ENCODE measurements at places on chromosomes 4 and X.

- no peak for DNase-seq
Measured at GRCh38 chr4:185118876-185119275, 24.2 kb upstream of the SLC25A4 start.

DNA sequence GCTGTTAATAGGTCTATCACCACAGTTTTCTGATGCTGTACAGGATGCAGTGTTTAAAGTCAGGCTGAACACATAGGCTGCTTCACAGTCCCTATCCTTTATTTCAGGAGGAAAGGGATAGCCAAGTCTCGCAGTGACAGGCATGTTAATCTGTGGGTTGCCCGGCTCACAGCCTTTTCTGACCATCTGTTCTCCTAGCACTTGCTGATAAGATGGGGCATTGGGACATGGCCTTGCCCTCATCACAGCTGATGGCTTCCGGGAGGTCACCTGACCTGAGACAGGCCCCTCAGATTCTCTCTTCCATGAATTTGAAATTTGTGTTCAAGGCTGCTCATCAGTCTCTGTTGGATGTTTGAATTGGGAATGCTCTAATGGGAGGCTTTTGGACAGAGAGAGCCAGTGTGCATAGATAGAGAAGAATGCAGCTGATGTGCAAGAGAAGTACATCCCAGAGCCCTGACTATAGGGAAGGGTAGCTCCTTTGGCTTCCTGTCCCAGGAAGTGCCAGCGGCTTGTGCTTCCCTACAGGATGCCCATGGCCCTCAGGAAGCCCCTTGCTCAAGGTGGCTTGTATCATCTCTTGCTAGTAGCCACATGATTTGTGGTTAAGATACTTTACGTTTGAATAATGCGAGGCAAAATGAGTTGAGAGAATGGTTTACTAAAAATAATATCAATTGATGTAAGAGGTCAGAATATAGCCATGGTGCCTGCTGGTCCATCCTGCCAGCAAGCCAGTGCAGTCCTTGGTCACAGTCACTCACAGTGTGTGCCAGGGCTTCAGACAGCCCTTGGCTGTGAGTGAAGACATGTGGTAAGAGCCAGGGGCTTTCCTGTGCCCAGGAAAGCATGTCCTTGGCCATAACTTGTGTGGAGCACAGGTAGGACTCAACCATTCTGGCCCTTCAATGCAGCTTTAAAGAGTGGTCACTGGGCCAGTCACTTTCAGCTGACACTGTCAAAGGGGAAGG is 88.6 kb downstream of the TSPAN7 start:
- no peak for DNase-seq

DNA sequence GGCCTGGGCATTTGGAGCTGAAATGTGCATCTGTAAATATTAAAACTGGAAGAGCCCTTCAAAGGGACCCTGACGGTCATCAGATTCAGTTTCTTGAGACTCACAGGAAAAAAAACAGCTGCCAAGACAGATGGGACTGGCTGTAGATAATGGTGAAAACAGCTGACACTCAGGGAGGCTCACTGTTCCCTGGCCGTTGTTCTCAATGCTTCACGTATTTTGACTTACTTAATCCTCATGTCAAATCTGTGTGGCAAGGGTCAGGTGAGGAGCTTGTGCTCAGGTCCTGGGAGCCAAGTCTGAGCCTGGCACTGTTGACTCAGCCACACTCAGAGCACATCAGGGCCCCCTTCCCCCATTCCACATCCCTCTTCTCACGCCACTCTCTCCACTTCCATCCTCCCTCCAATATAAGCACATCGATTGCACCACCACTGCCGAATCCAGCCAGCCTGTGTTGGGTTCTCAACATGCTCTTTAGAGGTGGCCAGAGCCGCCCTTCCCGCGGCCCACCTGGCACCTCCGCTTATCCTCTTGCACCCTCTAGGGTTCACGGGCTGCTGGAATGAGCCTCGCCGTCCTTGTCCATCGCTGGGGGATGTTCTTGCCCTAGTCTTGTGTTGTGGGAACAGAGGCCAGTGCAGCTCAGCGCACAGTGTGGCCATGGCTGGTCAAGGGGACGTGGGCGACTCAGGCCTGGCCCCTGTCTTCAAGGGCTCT is 40.1 kb downstream of the EVC start:
- DNase-seq = no peak

DNA sequence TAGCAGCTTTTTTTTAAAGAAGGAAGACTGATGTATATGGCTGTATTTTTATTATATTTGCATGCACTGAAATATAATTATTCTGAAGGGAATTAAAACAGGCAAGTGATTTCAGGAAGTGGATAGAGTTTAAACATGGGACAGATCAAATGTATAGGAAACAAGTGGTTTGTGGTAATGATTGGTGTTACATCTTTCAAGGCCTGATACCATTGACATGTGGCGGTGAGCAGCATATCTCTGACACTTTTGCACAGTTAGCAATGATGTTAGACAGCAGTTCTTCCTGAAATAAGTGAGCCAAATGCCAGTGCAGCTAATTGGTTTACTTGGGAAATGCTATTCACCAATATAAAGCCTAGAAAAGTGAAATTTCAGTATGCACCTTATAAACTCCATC is 272.1 kb downstream of the RPA4 start:
- no peak for DNase-seq

- DNase-seq = no peak
Measured at GRCh38 chrX:31168551-31168950, 96.7 kb upstream of the FTHL17 start.

DNA sequence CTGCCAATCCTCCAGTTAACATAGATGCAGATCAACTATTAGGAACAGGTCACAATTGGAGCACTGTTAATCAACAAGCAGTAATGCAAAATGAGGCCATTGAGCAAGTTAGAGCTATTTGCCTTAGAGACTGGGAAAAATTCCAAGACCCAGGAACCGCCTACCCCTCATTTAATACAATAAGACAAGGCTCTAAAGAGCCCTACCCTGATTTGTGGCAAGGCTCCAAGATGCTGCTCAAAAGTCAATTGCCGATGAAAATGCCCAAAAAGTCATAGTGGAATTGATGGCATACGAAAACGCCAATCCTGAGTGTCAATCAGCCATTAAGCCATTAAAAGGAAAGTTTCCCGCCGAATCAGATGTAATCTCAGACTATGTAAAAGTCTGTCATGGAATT is 20.5 kb upstream of the TRIM61 start:
- no peak for DNase-seq

GRCh38 chr4:56641494-56642051 is 39.5 kb downstream of the HOPX start:
- peak; percentile 79 for DNase-seq

- DNase-seq = no peak
Measured at GRCh38 chr4:25060963-25061340, 30.2 kb upstream of the LGI2 start.

- DNase-seq = no peak
Measured at GRCh38 chr4:66842724-66843088, 702.6 kb downstream of the CENPC start.

- DNase-seq = no peak
Measured at GRCh38 chr4:139736274-139736660, 70.6 kb downstream of the MGST2 start.

GRCh38 chr4:125191232-125191631 is 123.5 kb upstream of the FAT4 start:
- DNase-seq = no peak

DNA sequence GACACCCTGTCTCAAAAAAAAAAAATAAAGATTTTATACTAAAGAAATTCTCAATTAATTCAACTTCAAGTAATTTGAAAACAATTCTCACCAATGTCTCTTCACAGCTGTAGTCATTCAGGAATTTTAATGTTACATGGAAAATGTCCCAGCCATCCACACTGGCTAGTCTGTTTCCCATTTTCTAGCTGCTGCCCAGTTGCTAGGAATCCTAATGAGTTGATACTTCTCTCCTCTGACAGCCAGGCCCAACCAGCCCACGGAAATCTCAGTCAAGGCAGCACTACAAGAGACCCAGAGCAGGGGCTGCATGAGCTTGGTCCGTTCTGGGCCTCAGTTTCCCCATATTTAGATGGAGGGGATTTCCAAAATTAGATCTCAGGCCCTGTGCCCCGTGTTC is 59.1 kb downstream of the CASP3 start:
- no peak for DNase-seq

DNA sequence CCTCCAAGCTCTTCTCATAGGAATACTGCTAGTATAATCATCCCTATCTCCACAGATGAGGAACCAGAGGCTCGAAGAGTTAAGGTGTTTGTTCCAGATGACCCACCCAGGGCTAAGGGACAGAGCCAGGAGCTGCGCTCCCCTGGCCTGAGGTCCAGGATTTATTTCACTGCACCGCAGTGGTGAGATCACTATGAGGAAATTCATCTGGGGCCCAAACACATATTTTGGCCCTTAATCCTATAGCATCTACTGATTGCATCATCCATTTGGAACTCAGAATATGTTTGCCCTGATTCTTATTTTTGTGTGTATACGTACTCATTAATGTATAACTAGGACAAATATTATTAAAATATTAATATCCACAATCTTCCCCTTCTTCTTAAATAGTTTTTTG is 100.1 kb upstream of the RBPJ start:
- DNase-seq = peak; percentile 73

DNA sequence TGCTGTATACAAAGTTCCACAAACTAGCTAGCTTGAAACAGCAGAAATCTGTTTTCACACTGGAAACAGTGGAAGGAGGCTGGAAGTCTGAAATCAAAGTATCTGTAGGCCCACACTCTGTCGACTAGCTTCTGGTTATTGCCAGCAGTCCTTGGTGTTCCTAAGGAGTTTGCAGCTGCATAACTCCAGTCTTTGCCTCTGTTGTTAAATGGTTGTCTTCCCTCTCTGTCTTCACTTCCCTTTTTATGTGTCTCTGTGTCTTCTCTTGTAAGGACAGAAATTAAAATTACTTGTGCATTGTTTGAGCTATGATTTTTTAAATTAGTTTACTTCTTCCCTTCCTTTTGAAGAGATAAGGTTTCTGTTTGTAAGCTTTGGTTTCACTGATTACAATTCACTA is 8.2 kb downstream of the MTHFD2L start:
- no peak for DNase-seq

DNA sequence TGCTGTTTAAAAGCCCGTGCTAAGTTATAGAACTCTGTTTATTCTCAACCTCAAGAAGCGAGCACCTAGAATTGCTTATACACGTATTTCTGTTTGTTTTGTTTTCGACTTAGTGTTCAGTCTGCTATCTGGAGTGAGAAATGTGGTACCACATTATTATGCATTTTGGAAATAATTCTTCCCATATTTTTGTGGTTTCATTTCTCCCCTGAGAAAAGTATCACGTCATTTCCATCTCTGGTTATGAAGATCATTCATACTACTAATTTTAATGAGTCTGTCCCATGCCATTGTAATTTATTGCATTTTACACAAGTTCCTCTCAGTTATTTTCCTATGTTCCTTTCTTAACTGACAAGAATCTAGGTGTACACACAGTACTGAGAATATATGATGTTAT is 186.0 kb downstream of the DCHS2 start:
- DNase-seq = no peak

DNA sequence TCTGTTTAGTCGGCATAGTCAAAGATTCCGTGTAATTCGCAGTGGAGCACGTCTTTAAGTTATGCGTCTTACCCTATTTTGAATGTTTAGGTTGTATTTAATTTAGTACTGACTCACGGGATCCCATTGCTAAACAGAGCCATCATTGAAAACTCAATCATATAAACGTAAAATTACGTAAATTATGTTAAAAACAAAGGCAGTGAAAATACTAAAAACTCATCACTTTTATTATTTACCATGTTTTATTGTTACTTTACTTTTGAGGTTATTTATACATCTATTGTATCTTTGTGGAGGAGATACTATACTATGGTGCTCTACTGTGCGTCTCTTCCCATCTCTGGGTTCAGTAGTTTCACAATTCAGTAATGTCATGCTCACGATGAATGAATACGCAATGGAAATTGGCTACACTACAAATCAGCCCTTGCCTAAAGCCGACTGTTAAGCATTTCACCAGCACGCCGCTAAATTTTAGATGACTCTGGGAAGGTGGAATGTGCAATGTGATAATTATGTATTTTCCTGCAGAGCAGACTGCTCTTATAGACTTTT is 944 bp downstream of the FUNDC2 start:
- DNase-seq = peak; percentile 20

DNA sequence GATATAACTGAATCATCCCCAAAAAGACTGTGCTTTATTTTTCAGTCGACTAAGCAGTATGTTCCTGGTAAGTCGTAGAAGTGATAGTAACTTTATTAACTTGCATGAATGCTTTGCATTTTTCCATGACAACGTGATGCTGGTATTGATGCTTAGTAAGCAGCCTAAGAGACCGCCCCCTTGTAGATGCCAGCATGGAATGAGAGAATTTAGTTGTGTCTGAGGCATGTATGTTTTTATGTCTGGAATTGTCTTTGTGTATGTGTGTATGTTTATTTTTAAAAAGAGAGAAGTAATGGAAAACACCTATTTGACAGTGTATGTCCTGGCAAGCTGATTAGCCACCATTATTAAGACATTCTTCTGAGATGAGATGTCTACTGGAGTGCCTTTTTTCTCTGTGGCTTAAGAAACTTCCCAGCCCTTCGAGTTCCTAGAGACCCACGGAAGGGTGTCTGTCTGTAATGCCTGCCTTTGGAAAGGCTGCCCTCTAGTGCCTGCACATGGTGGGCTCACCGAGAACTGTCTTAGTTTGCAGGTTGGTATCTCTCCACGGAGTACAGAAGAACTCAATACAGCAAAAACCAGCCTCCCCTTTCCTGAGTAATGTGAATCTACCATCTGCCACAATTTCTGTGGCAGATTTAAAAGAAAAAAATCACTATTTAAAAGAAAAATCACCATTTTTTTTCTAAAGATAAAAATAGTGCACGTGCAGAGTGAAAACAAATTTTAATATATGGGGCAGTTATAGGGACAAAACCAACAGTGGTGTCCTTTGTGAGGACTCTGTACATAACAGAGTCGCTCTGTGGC is 85.9 kb downstream of the AASDH start:
- peak; percentile 64 for DNase-seq

GRCh38 chrX:42694260-42694815 is 83.6 kb downstream of the PPP1R2C start:
- no peak for DNase-seq

DNA sequence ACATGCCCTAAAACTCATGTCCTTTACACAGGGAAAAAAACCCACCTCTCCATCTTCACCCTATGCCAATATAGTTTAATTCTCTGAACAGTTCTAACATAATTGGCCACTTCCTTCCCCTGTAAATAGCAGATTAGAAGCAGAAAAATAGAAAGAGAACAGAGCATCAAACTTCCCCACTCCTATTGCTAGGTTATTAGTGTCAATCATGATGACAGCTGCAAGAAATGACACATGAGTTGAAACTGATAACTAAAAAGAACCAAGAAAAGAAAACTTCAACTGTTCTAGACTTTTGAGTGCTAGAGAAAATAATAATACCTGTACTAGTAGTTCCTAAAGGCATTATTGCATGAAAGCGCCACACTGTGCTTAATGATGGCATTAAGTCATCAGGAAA is 284.5 kb upstream of the TRPC5 start:
- DNase-seq = no peak
